Cerebellar nuclear complex (tissue), 1 donor: ENCODE measurements at places on chromosomes 7 and 10.

GRCh38 chr7:47581438-47581803, 490 bp downstream of the TNS3 start:
- no peak for DNase-seq

GRCh38 chr10:113282564-113282963, 270.3 kb upstream of the HABP2 start:
- DNase-seq: no peak

DNA sequence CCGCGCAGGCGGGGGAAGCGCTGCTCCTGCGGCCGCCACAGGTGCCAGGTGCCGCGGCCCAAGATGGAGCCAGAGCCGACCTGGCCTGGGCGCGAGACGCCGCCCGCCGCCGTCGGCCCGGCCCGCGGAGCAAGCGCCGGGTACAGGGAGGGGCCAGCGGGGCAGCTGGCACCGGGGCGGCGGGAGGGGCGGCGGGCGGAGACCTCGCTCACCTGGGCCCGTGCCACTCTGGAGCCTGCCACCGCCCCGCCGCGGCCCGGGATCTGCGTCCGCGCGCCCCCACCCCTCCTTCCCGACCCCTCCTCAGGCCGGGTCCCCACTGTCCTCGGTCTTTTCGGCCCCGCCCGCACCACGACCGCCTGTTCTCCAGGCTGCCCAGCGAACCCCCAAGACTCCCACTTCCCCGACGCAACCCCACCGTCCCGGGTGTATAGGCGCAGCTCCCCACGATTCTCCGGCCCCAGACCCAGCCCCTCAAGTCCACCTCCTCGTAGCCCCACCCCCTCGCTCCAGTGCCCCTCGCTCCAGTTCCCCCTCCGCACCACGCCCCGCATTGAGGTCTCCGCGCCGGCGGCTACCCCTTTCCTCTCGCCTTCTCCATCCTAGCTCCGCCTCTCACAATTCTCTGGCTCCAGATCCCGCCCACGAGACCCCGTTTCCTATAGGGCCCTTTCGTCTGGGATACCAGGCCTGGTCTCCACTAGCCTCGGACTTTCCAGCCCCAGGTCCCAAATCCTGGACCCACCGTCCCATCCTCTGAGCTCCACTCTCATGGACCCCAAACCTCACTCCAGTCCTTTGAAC, at the start of gene GPRIN2:
TSS of gene GPRIN2 (minus strand) at position 144 of the 804 bp plus-strand sequence. CDS start 5,922 bp downstream, outside the sequence.
- DNase-seq: no peak

DNA sequence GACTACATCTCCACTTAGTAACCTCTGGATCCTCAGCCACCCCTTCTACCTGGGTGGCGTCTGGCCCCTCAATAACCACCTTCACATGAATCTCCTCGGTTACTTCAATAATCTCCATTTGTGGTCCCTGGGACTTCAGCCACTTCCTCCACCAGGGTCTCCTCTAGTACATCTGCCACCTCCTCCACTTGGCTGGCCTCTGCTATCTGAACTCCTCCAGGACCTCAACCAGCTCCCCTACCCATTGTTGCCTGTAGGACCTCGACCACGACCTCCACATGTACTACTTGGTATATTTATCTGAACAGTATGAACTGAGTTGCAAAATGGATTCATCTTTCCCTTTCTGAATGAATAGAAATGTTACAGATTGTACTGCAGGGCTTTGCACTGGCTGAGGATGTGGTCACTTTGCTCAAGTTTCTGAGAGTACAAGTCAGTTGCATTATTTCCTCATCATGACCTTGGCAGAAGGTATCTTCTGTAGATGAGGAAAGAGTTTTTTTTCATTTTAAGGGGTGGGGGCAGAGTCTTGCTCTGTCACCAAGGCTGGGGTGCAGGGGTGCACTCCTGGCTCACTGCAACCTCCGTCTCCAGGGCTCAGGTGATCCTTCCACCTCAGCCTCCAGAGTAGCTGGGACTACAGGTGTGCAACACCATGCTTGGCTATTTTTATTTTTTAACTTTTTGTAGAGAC, 36.0 kb downstream of the MAT1A start:
- no peak for DNase-seq

DNA sequence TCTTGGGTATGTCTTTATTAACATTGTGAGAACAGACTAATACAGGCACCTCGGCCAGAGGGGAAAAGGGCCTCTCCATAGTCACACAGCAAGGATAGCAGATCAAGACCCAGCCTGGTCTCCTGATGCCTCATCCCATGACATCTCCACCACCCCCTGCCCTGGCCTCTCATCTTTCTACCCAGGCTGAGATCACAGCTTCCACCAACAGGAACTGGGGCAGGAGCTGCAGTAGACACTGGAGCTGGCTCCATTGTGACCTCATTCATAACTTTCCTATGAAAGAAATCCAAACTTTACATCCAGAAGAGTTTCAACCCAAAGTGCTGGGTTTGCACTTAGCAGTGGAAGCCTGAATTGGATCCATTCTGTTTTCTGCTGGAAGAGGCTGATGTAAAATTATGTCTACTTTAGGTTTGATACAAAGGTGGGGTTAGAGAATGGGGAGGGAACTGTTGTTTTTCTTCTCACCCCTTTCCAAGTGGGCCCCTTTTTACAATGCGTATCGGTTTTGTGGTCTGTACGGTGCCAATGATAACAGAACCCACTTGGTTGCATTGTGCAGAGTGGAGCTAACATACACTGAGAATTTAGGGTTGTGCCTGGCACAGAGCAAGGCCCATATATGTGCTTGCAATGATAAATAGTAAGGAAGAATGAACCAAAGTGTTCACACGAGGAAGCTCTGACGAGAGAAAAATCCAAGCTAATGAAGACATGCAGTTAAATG, 28.6 kb upstream of the INSIG1 start:
- DNase-seq: no peak

DNA sequence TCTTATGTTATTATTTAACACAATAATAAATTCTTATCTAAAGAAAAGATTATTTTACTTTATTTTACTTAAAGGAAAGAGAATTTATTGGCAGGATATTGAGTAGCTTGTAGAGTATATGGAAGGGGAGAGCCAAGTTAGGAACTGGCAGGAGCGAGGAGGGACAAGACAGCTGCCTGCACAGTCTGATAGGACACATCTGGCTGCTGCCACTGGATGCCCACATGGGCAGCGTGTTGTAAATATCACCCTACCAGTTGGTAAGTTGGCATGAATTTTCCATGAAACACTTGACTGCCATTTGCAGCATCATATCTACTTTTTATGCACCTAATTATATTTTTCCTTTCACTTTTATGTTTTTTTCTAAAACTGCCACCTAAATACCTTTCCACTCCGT, 19.6 kb downstream of the SRI start:
- no peak for DNase-seq

DNA sequence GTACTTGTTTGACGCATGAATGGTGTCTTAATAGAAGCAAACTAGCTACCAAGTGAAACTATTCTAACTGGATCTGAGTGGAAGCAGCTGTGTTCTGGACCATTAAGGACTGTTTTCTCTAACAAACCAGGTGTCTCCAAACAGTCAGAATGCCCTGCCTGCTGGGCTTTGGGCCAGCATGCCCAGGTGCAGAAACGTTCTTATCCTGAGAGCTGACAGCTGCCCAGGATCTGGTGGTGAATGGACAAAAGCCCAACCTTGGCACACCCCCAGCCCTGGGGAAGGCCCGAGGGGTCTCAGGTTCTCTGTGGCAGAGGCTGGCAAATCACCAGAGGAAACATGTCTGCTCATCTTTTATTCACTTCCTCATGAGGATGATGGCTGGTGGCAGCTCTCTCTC, 48.2 kb upstream of the LAMB4 start:
- no peak for DNase-seq

- DNase-seq: no peak
These were observed 82.7 kb downstream of the REEP3 start for GRCh38 chr10:63603709-63604445.

- DNase-seq: no peak
These were observed 158.6 kb downstream of the SNX13 start for GRCh38 chr7:17781491-17782215.

GRCh38 chr10:76082956-76083355, 651.5 kb downstream of the LRMDA start:
- DNase-seq: no peak

GRCh38 chr10:61842755-61843497, 58.6 kb upstream of the ARID5B start:
- no peak for DNase-seq

DNA sequence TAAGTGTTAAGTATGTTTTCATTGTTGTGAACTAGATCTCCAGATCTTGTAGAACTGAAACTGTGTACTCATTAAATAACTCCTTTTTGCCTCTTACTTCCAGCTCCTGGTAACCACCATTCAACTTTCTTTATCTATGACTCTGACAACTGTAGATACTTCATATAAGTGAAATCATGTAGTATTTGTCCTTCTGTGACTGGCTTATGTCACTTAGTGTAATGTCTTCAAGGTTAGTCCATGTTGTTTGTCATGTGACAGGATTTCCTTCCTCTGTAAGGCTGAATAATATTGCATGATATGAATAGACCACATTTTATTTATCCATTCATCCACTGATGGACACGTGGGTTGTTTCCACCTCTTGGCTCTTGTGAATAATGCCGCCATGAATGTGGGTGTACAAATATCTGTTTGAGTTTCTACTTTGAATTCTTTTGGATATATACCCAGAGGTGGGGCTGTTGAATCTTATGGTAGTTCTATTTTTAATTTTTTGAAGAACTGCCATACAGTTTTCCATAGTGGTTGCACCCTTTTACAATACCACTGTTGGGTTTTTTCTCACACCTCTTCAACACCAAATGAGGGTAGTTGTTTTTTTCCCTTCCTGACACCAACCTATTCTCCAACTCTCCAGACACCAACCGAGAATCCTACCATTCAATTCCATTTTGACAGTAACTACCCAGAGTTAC, 10.7 kb upstream of the FMC1 start:
- no peak for DNase-seq

- DNase-seq: no peak
These were observed 1285.2 kb downstream of the GATA3 start for GRCh38 chr10:9339716-9340115.

DNA sequence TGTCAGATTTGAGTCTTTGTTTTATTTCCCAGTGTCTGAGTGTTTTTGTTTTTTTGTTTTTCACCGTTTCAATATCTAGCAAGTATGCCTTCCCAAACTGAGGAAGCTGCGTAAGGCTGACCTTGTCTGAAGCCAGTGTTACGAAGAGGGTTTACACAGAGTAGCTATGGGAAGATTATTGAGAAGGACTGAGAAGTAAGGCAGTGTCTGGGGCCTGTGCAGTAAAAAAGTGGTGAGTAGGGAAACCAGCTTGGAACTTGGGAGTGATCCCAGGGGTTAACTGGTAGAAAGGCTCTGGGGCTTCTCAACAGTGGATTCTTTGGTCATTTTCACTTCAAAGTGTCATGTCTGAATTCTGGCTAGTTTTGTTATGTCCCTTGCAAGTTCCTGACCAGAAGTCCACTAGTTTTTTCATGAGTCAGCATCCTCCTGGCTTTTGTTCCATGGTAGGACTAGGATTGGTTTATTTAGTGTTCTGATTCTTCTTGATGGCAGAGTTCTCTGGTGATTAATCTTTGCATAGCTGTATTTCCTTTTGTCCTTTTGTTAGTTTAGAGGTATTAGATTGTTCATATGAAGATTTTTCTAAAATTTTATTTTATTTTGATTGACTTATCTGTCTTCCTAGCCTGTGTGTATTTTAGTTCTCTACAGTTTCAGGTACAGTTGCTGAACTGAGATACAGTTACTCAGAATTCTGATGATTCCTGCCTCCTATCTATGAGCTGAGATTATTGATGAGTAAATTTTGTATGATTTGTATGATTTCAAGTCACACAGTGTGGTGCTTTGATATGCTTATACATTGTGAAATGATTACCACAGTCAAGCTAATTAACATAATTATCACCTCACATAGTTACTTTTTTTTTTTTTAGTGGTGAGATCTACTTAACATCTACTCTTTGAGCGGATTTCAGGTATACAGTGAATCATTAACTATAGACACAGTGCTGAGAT, 19.0 kb downstream of the GARS1 start:
- DNase-seq: no peak

- peak; percentile 93 for DNase-seq
These were observed at the start of gene ARMH3 for GRCh38 chr10:102055647-102056419. ARMH3 (minus strand) TSS chr10:102056173; CDS start chr10:102040114, 16,059 bp downstream.

GRCh38 chr10:61793760-61794703, 107.5 kb upstream of the ARID5B start:
- no peak for DNase-seq

DNA sequence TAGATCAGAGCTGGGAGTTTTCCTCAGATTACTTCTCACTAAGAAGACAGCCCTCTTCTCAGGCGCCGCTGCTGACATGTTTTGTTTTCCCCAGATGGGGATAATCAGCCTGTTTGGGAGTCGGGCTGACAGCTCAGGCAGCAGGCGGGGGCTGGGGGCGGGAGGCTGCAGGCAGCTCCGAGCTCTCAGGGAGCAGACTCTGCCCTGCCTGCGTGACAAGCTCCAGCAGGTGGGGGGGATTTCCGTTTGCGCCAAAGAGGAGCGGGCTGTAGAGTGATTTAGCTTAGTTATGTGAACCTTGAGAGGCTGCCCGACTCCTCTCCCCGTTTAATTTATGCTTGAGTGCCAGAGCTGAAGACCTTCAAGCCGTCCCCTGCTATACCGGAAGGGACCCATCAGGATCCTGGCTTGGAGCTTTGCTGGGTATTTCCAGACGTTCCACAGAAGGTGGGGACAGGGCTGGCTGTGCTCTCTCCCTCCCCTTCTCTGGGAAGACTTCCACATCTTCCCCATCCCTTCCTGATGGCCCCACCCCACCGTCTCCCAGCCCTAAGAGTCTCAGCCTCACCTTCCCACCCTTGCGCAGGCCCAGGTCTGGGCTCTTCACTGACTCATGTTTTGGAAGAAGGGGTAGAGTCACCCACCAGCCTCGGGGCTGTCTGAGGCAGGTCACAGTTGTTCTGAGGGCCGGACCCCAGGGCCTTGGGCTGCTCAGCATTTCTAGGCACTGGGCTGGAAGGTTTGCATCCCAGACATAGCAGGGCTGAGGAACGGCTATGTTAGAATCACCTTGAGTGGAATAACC, 24.7 kb upstream of the ADCYAP1R1 start:
- no peak for DNase-seq

DNA sequence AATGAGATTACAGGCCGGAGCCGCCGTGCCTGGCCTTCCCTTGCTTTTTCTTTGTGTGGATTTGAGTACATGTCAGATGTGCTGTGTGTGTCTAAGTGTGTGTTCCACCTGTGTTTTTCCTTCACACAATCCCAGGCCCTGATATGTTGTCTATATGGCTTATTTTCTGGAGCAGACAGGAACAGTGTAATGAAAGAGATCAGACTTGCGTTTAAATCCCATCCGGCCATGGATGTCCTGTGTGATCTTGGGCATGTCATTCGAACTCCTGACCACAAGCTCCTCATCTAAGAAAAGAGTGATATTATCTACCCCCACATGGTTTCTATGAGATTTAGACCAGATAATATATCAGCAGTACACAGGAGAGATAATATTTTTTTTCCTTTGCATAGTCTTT, 37.2 kb downstream of the APBB1IP start:
- no peak for DNase-seq

DNA sequence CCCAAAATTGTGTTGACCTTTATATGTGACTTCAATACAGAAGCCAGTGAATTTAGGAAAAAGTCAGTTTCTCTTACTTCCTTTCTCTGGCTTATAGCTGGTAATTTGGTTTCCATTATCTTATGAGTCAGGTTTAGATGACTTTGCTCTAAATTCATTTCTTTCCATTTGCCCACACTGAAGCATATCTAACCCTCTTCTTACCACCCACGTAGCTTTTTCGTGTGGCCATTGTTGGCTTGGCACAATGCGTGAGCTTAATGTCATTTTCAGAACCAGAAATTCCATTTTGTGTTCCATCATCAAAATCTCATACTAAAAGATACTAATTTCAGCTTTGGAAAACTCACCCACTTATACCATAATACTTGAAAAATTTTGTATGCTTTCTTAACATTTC, 271.2 kb downstream of the INHBA start:
- no peak for DNase-seq

GRCh38 chr7:41006306-41006995, 696.4 kb downstream of the INHBA start:
- no peak for DNase-seq
